ENCODE measurements at places on chromosomes 7 and 10. TPM values are rescaled to one million over a fixed set of nuclear protein-coding genes. Genes with fewer than 3 reads are reported as not detected.

Gene DEPP1
- 0.12 TPM for total RNA-seq

GRCh38 chr10:70255329-70256299 is 22.4 kb upstream of the PPA1 start:
- no peak overlapping the region for H3K4me3 ChIP-seq
- 0 out of 2 replicates have a peak, but pooled peaks cover 4% of the 10 kb centered on the region for H3K27me3 ChIP-seq
- H3K27ac ChIP-seq, result no peak overlapping the region
- peak; percentile 37 for DNase-seq
- H3K4me1 ChIP-seq, result no peaks in the 10 kb centered on the region

DNA sequence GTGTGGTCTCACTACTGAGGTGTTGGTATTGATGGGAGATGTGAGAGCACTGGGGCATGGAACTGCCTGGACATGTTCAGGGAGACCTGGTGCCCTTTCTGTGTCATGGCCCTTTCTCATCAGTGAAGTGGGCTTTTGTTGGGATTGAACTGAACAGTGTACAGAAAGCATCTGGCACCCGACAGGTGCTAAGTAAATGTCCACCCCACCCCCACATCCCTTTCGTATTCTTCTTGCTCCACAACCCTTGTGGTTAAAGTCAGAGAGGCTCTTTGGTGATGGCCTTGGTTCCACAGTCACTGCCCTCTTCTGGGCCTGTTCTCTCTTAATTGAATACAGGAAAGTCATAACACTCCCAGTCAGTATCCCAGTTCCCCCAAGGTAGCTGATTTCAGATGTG is 5.4 kb downstream of the NOM1 start:
- no peak overlapping the region for H3K27ac ChIP-seq
- H3K36me3 ChIP-seq, result peaks cover 51% of the 10 kb centered on the region
- no peak overlapping the region for H3K4me3 ChIP-seq
- no peaks in the 10 kb centered on the region for H3K27me3 ChIP-seq
- DNase-seq, result no peak

DNA sequence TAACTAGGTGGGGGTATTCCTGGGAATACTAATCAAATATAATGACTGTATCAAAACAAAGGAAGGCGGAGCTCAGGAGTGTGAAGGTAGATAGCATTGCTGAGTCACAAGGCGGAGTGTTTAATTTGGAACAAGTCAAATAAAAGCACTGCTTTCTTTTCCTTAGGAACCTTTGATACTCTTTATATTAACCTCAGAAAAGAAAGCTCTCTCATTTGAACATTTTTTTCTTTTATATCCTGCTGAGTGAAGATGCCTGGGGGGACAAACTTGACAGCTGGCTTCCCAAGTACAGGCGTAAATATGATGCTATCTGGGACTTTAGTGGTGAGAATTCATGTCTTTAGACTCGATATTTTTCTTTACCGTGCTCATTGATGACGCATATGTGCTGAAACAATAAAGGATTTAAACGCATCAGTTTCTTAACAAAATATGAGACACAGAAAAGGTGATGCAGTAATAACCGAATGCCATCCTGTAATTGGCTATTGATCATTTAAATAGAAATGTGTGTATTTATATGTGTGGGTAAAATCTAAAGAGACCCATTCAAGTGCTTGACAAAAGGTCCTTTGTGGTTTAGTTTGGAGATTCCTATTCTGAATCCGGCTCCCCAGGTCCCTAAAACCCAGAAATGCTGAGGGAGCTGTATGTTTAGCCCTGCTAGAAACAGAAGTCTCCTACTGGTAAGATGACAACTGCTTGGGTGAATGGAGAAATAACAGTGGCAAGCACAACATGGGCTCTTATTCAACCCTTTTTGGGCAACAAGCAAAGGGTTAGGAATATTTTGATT is 102.7 kb downstream of the PRTFDC1 start:
- no peaks in the 10 kb centered on the region for H3K27me3 ChIP-seq
- H3K27ac ChIP-seq, result no peak overlapping the region
- peak; percentile 17 for DNase-seq
- H3K36me3 ChIP-seq, result no peaks in the 10 kb centered on the region
- peaks cover 38% of the 10 kb centered on the region for H3K4me1 ChIP-seq
- no peak overlapping the region for H3K4me3 ChIP-seq

DNA sequence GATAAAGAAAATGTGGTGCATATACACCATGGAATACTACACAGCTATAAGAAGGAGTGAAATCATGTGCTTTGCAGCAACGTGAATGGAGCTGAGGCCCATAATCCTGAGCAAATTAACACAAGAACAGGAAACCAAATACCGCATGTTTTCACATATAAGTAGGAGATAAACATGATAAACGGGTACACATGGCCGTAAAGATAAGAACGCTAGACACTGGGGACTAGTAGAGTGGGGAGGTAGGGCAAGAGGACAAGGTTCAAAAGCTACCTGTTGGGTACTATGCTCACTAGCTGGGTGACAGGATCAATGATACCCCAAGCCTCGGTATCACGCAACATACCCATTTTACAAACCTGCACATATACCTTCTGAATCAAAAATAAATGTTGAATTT is 113.7 kb downstream of the CSTF2T start:
- no peak overlapping the region for H3K27ac ChIP-seq
- H3K27me3 ChIP-seq, result no peaks in the 10 kb centered on the region
- peaks cover 13% of the 10 kb centered on the region for H3K4me1 ChIP-seq
- H3K4me3 ChIP-seq, result no peak overlapping the region
- no peaks in the 10 kb centered on the region for H3K36me3 ChIP-seq

- H3K36me3 ChIP-seq, result no peaks in the 10 kb centered on the region
- H3K27ac ChIP-seq, result no peak overlapping the region
- H3K4me3 ChIP-seq, result no peak overlapping the region
- H3K27me3 ChIP-seq, result no peaks in the 10 kb centered on the region
These were observed 33.4 kb upstream of the COBL start for GRCh38 chr7:51349820-51350545.

Gene HTRA1
- 16.1 TPM for total RNA-seq

Gene LRRC4
- 3.6 TPM for total RNA-seq

DNA sequence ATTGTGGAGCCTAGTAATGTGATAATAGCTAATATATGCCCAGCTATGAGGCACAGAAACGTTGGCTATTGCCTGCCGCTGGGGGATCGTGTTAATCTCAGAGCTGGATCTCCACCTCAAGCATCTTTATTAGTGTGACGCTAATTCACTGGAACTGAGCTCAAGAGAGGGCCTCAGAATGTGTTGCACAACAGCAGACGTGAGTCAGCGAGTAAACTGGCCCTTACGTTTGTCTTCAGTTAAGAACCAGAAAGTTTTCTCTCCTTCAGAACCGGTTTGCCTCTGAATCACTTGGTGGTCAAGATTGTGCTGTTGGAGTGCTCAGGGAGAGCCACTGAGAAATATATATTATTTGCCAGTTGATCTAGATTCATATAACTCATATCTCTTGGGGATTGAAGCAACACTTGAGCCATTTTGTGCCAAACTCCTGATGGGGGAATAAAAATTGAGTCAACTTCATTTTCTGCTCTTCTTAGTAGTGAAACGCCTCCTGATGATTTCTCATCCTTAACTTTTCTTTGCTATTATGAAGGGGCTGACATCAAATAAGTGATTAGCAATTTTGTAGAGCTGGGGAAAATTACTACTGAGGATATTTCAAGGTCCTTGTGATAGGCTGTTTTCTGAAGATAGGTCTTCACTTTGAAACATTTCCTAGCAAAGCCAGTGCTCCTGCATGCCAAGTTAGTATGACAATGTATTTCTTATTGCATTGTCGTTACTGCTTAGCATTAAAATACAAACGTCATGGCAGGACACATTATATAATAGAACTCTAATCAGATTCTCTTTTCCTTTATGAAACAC is 22.3 kb downstream of the BZW2 start:
- no peak overlapping the region for H3K4me3 ChIP-seq
- H3K4me1 ChIP-seq, result peaks cover 27% of the 10 kb centered on the region
- H3K36me3 ChIP-seq, result no peaks in the 10 kb centered on the region
- DNase-seq, result peak; percentile 40
- H3K27ac ChIP-seq, result peak overlapping the region; percentile 63

Gene HABP2
- total RNA-seq, result not detected

GRCh38 chr10:33098951-33099663 is 141.1 kb upstream of the ITGB1 start:
- no peaks in the 10 kb centered on the region for H3K27me3 ChIP-seq
- H3K4me3 ChIP-seq, result no peak overlapping the region
- peaks cover 8% of the 10 kb centered on the region for H3K36me3 ChIP-seq
- H3K27ac ChIP-seq, result no peak overlapping the region
- no peak for DNase-seq

DNA sequence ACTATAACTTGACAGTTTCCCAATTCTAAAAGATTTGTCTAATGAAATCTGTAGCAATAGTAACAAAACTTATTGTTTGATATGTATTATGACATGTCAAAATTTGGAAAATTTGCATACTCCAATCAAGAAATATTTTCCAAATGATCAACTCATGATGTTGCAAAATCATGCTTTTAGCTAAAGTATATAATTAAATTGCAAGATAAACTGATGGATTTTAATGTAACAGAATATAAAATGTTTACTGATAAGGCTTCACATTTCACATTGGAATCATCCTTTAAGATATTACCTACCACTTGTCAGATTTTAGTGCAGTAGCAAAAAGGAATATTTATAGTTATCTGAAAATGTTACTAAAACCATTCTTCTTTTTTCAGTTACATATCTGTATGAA is 421.9 kb upstream of the SEMA3D start:
- no peak for DNase-seq
- H3K36me3 ChIP-seq, result no peaks in the 10 kb centered on the region
- H3K4me3 ChIP-seq, result no peak overlapping the region
- H3K27me3 ChIP-seq, result no peaks in the 10 kb centered on the region

Gene FAM180A
- not detected for total RNA-seq

Gene ZNF365
- total RNA-seq, result 0.35 TPM

DNA sequence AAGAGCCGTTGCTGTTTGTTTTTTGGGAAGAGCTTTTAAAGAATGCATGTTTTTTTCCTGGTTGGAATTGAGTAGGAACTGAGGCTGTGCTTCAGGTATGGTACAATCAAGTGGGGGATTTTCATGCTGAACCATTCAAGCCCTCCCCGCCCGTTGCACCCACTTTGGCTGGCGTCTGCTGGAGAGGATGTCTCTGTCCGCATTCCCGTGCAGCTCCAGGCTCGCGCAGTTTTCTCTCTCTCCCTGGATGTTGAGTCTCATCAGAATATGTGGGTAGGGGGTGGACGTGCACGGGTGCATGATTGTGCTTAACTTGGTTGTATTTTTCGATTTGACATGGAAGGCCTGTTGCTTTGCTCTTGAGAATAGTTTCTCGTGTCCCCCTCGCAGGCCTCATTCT is 31.6 kb downstream of the PFKFB3 start:
- DNase-seq, result no peak
- H3K27ac ChIP-seq, result no peak overlapping the region
- H3K27me3 ChIP-seq, result no peaks in the 10 kb centered on the region

GRCh38 chr7:2631946-2632732 is at the start of gene TTYH3:
TTYH3 (plus strand) TSS chr7:2631986; CDS start chr7:2632156, 170 bp downstream.
- H3K4me3 ChIP-seq, result peak within 1 kb of the TSS; percentile 93
- peak within 1 kb of the TSS; percentile 56 for H3K27ac ChIP-seq
- no peaks in the 10 kb centered on the region for H3K36me3 ChIP-seq
- H3K27me3 ChIP-seq, result no peaks in the 10 kb centered on the region
- peaks cover 16% of the 10 kb centered on the region for H3K4me1 ChIP-seq
- no peak for DNase-seq

Gene PNLIP
- total RNA-seq, result not detected
